T-helper 1 cell (primary cell): ENCODE measurements at places on chromosomes 6 and 20.

GRCh38 chr20:40583205-40583604 lies 105.8 kb downstream of the MAFB start:
- DNase-seq: no peak

DNA sequence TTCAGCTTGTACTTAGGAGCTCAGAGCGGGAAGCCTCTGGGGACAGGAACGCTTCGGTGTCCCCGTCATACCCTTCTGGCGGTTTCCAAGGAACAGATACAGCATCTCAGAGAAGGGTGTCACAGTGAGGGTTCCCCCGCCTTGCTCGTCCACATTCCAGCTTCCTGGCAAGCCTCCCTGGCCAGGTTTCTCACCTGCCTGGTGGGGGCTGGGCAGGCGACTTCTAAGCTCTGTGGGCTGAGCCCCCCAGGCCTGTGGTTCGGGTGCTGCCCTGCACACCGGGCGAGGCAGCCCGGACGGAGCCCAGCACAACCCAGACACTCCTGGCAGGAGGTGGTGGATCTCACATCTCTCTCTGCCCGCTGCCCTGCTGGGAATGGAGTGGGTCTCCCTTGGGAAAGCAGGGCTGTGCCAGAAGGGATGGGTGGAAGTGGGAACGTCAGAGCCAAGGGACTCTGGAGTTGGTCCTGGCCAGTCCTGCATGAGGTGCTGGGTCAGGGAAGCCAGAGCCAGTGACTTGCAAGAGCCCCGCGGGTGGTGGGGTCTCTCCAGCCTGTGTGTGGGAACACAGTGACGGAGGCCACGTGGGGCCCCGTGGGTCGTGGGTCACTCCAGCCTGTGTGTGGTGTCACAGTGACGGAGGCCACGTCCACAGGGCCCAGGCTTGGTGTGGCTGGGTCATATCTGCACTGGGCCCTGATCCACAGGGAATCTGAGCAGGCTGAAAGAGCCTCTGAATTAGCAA lies 47.7 kb upstream of the SMOC2 start:
- DNase-seq: no peak

DNA sequence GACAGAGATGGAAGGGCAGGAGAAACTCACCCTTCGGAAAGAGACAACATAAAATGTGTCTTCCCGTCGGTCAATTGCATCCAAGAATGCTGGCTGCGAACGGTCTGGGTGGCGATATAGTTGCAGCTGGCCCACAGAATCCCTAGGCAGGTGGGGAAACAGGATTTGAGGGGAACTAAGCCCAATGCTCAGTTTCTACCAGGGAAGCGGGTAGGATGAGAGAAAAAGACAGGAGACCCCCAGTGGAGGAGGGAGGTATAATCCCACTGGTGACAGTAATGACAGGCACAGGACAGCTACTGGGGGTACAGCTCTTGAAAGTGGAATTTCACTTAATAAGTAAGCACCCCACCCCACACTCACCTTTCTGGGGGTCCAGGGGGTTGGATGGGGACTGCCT lies 7.5 kb upstream of the TNXB start:
- DNase-seq: no peak

GRCh38 chr6:103719545-103719944 lies 1140.2 kb downstream of the HACE1 start:
- DNase-seq: no peak

- no peak for DNase-seq
These were observed 418.4 kb downstream of the CD109 start for GRCh38 chr6:74114428-74114827.

DNA sequence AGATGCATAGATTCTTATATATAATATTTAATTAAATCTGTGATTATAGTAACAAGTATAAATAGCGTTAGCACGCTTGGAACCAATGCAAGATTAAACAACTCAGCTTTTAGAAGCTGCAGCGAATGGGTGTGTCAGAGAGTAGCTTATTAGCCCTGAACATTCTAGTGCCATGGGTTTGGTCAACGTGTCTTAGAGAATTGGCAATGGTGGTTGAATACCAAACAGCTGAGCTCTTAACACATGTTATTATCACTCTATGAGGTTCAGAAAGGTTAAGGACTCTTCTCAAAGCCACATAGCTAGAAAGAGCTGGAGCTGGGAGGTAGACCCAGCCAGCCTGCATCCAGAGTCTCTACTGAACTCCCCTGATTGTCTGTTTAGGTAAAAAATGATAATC lies 284.2 kb upstream of the CHD6 start:
- DNase-seq: no peak

DNA sequence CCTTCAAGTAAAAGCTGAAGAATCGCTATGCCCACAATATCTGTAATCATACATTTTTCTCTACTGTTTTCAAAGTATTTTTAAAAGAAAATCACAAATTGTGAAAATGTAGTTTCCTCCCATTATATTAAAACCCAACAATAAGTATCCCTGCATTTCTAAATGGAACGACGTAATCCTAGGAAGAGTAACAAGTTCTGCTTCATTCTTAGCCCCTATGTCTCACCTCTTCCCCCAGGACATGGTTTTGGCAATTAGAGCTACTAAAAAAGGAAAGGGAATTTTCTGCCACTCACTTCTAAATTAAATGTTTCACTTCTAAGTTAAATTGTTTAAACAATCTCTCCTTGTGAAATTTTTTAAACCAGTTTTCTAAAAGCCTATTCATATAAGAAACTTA lies 47.4 kb downstream of the TBPL1 start:
- DNase-seq: no peak

DNA sequence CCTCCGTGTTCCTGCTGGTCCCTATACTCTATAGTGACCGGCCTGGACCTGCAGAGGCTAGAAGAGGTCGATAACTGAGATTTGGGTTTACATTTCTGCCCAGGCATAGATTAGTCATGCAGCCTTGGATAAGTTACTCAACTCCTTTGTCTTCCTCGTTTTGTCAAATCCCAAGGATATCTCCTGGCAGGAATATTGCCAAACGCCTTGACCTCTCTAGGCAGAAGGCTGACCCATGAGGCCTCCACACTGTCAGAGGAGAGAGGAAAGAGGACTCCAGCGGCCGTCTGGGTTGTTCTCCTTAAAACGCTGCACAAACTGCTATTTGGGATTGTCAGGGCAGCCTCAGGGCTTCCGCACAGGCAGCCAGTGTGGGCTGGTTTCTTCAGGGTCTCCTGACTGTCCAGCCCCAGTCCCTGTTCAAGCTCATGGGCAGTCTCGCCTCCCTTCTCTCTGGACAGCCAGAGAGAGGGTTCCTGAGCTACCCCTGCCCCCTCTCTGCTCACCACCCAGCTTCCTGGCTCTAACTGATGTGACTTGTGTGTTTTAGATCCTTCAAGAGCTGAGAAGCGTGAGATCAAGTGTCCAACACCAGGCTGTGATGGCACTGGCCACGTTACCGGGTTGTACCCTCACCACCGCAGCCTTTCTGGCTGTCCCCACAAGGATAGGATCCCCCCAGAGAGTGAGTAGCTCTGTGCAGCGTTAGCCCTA lies 44.7 kb upstream of the PCMTD2 start:
- DNase-seq: no peak

DNA sequence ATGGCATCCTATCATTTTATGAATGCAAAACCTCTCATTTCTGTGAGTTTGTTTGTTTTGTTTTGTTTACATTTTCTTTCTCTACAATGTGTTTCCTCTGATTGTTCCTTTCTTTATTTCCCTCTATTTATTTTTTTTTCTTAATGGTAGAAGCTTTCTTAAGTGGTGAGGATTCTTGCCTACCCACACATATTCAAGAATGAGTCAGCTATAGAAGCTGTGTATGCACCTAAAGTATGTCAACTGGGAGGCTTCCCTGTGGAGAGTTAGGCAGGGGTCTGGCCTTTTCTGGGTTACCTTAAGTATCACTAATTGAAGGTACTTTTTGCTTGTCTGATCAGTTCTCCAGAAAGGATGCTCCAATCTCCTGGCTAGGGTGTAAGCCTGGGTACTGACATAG lies 354.0 kb downstream of the ESR1 start:
- DNase-seq: no peak

GRCh38 chr6:137413482-137413881 lies 80.7 kb downstream of the OLIG3 start:
- DNase-seq: no peak

DNA sequence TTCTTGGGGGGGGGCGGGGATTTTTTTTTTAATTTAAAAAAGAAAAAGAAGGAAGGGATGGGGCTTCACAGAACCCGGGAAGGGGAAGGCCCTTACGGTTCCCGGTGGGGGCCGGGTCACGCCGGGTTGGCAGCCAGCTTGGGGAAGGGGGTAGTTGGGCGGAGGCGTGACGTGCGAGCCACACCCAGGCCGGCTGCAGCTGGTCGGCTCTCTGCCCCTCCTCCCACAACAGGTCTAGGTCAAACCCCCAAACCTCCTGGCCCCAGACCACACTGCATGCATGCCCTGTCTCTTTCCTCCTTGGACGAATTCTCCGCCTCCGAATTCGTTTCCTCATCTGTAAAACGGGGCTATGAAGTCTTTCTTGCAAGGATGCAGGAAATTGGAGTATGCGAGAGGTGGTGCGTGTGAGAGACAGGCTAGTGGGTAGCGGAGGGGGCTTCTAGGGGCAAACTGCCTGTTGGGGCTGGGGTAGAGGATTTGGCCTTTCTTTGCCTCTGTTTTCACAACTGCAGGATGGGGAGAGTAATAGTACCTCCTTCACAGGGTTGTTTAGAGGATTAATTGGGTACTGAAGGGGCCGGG lies 828 bp downstream of the HCK start:
- no peak for DNase-seq

DNA sequence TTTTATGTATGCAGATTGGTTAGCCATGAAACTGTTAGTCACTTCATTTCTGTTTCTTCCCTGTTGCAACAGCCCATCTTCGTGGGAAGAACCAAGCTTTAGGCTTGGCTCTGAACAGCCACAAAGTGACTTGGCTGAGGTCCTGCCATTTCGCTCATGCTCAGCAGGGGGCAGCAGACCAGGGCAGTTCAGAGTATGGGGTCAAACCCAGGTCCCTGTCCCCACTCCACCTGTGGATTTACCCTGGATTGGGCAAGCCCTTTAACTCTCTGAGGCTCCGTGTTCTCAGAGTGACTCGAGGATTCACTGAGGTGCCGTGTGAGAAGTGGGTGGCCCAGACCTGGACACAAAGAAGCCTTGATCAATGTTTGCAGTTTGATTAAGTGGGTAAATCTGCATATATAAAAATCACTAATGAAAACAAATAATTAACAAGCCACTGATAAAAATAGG lies 19.8 kb upstream of the MAP1LC3A start:
- peak; percentile 46 for DNase-seq

- DNase-seq: no peak
These were observed 2.2 kb upstream of the PTPRA start for GRCh38 chr20:2871111-2871465.

- DNase-seq: no peak
These were observed 174.0 kb upstream of the TSHZ2 start for GRCh38 chr20:52798124-52798523.

DNA sequence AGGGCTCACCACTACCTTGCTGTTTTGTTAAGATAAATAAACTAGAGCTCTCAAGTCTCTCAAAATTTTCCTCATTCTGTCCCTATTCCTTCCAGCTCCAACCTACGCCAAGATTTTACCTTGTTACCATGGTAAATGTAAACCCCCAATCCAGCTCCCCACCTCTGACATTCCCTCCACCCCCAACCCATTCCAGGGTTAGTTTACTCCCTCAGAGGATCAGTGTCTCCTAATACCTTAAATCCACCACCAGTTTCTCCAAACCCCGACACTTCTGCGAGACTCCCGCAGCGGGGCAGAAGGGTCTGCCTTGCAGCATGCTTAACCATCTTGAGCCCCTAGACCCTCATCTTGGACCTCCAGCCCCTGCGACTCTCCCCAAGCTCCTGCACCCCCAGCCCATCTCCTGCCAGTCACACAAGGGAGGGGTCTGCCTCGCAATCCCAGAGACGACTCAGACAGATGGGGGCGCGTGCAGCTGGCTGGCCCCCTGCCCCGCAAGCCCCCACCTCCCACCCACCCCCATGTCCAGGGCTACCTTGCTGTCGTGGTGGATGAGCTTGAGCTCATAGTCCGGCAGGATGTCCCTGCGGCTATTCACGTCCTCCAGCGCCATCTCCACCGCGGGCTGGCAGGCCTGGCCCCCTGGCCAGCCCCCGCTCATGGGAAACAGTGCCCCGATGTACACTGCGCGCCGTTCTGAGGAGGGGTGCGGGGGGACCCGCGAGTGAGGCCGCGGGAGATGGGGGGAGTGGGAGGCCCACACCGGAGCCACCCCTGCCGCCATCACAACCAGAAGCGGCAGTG lies 5.8 kb downstream of the GABBR1 start:
- DNase-seq: no peak

DNA sequence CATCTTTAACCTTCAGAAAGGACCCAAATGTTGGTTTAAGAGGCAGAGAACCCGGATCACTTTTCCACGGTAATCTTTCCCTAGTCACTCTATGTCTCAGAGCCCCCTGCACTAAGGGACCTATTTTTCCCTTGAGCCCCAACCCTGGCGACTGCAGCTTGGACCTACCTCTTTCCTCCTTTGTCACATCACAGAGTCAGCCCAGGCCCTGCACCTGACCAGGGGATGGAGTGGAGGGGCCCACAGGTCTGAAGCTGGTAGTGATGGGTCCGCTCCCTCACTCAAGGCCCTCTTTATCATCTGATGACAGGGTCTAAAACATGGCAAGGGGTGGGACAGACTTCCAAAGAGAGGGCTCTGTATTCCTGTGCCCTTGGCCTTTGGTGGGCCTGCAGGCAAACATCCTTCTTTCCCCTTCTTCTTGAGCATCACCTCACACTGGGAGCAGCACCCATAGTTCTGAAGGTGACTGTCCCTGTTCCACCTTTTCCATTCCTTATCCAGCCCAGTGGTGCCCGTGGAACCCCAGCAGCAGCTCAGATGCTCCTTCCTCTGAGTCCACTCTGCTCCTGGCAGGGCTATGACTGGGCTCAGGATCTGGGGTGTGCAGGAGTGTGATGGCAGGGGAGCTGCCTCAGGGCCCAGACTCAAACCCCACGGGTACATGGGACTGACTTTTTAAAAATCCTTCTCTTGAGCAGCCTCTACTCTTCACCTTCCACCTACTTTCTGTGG lies 6.3 kb downstream of the RAET1L start:
- DNase-seq: no peak

GRCh38 chr6:53679446-53679933 lies 13.9 kb upstream of the KLHL31 start:
- no peak for DNase-seq

DNA sequence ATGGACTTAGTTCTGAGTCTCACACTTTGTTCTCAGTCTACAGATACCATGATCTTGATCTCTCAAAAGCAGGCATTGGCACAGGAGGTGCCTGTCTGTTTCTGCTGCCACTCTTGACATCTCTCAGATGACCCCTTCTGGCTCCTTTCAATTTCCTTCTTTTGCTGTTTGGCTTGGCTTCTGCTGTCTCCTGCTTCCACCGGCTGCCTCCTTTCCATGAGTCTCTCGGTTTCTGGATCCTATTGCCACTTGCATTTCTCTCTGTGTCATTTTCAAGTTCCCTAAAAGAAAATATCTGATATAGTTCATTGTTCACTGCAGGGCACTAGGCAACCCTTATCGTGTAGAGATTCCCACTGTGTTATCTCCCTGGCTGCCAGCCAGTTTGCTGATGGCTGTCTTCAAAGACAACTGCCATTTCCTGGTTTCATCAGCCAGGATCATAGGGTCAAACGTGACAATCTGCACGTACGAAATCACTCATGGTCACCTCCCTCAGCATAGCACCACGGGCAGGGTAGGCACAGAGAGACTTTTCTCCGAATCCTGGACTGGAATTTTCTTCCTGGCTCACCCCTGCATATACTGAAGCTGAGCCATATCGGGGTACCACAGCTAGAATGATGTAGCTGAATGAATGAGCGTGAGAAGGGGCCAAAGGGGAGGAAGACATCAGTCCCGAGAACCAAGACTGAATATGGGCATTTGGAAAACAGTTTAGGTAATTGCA lies 144.6 kb upstream of the TMEM170B start:
- no peak for DNase-seq
